ENCODE measurements at places on chromosomes 2 and 18. TPM values are rescaled to one million over a fixed set of nuclear protein-coding genes. Genes with fewer than 3 reads are reported as not detected.
A peak's percentile ranks its signal among the peaks of the same experiment; 100 is the strongest.

- no peak for DNase-seq
These were observed 286.4 kb upstream of the PARD3B start for GRCh38 chr2:204258890-204259289.

- DNase-seq = no peak
These were observed 3.4 kb downstream of the TMEM18 start for GRCh38 chr2:673615-674320.

RELCH gene
- total RNA-seq = 38.9 TPM

DNA sequence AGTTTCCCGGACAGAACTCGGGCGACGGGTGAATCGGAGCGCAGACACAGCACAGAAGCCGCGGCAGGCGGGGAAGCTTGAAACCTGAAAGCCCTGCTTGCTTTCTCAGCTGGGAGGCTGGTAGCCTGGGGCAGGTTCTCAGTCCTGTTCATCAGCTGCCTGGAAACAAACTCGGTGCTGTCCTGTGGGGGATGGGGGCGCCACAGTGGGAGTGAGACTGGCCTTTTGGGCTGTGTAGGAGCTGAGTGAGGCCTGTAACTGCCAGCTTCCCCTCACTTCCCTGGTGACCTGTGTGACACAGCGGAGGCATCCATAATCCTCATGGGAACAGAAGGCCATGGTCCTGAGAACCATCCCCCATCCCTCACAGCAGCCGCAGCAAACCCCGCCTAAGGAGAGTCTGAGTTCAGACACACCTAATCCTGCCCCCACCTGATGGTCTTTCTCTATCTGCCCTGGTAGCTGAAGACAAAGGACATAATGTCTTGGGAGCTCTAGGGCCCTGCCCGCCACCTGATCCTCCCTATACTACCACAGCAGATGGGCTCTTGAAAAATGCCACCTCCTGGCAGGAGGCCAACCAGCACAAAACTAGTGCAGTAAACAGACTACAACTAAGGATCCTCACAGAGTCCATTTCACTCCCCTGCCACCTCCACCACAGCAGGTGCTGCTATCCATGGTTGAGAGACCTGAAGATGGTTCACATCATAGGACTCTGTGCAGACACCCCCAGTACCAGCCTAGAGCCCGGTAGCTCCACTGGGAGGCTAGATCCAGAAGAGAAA lies 52.7 kb upstream of the LDLRAD4 start:
- no peak for DNase-seq

DNA sequence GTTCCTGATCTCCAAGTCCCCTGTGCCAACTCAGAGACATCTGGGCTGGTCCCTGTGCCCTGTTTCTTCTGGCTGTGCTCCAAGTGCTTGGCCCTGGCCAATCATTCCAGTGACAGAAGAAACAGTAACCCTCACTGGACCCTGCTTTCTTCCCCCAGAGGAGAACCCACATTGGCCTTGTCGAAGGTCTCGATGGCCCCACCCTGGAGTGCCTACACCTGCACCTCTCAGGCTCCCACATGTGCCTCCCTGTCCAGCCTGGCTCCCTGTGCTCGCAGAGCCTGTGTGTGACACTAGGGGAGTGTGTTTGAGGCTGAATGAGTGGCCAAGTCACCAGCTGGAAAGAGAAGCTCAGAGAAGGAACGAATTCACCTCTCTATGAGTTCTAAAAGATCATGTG lies 5.9 kb upstream of the MAL start:
- no peak for DNase-seq

CFC1 gene
- total RNA-seq = 0.44 TPM

ZAP70 gene
- 2.2 TPM for total RNA-seq

PROM2 gene
- total RNA-seq = 27.4 TPM

DNA sequence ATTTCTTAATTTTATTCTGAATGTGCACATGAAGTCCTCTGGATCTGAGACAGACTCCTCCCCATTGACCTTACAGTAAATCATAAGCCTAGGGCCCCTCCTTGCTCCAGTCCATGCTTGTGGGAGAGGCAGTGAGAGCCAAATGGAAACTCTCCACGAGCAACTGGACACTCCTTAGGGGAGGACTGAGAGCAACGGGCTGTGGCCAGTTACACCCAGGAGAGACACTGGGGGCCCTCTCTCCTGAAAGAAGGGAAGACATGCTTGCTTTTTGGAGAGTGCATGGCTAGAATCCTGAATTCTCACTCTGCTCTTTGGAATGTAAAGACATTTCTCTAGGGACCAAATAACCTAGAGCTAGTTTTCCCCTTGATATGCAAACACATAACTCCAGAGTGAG lies 49.0 kb upstream of the BIN1 start:
- DNase-seq = peak; percentile 31

DNA sequence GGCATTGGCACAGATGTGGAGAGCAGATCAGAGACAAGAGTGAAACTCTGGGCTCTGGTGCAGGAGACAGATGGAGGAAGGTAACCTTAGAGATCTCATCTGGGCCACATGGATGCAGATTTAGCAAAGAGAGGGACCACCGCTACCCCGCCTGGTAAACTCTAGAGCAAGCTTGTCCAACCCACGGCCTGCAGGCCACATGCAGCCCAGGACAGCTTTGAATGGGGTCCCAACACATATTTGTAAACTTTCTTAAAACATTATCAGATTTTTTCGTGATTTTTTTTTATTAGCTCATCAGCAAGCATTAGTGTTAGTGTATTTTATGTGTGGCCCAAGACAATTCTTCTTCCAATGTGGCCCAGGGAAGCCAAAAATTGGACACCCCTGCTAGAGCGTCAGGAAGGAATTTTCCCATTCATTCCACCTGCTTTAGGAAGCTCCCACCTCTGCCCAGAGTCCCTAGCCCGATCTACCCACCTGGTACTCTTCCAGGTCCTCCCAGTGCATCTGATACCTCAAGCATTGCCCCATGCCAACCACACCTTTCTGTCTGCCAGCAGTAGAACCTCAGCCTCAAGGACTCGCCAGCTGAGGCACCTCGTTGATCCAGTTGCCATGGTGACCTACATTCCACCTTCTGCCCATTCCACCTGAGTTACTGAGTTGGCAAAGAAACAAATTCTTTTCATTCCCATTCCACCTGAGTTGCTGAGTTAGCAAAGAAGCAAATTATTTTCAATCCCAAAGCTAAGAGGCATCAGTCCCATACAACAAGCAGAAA lies at the start of gene CIB4:
Gene CIB4 (minus strand): TSS at position 586 of the 784 bp plus-strand sequence. CDS start 52 bp downstream, at position 534.
- DNase-seq = no peak

GRCh38 chr2:45412754-45413379 lies 198.2 kb downstream of the SRBD1 start:
- no peak for DNase-seq

MC4R gene
- total RNA-seq = not detected

- no peak for DNase-seq
These were observed 31.6 kb downstream of the MARCO start for GRCh38 chr2:118973542-118973951.

GRCh38 chr2:204686406-204686805 lies 141.1 kb downstream of the PARD3B start:
- no peak for DNase-seq

ACYP2 gene
- total RNA-seq = 14.1 TPM

KIAA2012 gene
- total RNA-seq = not detected

GRCh38 chr2:25234738-25235137 lies 66.4 kb upstream of the POMC start:
- no peak for DNase-seq

GREB1L gene
- 0.20 TPM for total RNA-seq

- no peak for DNase-seq
These were observed 135.7 kb upstream of the CTDP1 start for GRCh38 chr18:79543861-79544385.

GDF7 gene
- 0.11 TPM for total RNA-seq

DNA sequence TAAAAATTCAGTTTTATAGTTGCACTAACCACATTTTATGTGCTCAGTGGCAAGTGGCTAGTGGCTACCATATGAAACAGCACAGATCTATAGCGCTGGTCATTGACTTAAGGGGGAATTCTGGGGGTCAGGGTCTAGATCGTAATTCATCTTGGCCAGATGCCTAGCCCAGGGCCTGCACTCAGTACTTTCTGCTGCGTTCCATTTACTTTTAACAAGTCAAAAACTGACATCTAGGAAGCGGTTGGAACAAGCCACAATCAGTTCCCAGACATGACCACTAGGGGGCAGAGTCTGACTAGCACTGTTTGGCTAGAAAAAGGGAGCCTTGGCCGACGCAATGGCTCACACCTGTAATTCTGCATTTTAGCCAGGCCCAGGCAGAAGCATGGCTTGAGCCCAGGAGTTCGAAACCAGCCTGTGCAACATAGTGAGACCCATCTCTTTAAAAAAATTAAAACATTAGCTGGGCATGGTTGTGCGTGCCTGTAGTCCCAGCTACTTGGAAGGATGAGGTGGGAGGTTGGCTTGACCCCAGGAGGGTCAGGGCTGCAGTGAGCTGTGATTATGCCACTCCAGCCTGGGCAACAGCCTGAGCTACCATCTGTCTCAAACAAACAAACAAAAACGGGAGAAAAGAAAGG lies 9.0 kb upstream of the TMBIM1 start:
- peak; percentile 94 for DNase-seq

NMUR1 gene
- 0.45 TPM for total RNA-seq

PREPL gene
- total RNA-seq = 29.6 TPM

GRCh38 chr2:62114564-62114963 lies 81.4 kb upstream of the B3GNT2 start:
- DNase-seq = no peak

ICOS gene
- total RNA-seq = 0.32 TPM

CNTNAP5 gene
- not detected for total RNA-seq

DNA sequence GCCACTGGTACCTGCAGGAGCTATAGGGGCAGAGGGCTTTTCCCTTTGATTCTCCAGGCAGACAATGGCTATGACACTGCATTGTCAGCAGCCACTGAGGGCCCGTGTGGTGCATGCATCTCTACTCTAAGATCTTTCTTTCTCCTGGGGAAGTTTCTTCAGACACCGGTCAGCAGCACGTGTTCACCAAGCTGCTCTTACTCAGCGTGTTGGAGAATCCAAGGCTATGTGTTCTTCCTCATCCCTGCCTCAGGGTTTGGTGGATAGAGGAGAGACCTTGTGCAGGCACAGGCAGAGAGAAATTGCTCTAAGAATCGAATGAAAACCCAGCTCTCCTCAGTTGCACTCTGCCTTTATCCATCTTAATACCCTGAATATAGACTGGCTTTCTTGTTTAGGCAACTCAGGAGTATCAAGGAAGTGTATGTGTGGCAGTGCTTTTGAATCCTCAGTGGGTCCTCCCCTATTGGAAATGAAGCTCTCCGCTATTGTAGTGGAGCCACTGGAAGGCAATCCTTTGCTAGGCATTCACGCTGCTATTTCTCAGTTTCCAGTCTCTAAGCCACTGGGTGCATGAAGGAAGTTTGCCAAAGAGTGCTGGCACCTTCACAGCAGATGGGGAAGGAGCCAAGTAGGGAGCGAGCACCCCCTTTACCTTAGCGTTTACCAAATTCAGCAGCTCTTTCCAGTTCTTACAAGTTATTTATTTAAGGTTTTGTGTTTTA lies 86.9 kb upstream of the EML6 start:
- no peak for DNase-seq

- no peak for DNase-seq
These were observed 63.0 kb upstream of the SMAD2 start for GRCh38 chr18:47993409-47993808.

DNA sequence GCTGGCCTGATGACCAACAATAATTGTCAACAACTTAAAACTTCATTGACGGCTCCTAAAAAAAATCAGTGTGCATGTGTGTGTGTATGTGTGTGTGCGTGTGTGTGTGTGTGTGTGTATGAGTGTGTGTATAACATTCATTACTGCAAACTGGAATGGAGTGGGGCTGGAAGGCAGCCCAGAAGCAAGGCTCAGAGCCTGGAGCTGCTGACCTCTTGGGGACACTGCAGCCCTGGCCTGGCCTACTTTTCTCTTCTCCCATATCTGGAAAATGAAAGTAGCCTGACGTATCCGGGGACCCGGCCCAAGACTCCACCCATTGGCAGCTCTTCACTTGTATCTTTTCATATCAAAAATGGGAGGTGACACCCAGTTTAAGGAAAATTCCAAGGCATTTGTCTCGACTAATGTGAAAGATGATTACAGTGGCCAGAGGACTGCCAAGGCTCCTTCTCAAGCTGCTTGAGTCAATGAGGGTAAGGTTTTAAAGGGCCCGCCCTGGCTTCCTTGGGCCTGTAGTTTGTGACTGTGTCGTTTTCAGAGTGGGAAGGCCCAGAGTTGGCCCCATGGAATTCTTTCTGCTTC lies 72.4 kb upstream of the IL1R1 start:
- DNase-seq = peak; percentile 70

DNA sequence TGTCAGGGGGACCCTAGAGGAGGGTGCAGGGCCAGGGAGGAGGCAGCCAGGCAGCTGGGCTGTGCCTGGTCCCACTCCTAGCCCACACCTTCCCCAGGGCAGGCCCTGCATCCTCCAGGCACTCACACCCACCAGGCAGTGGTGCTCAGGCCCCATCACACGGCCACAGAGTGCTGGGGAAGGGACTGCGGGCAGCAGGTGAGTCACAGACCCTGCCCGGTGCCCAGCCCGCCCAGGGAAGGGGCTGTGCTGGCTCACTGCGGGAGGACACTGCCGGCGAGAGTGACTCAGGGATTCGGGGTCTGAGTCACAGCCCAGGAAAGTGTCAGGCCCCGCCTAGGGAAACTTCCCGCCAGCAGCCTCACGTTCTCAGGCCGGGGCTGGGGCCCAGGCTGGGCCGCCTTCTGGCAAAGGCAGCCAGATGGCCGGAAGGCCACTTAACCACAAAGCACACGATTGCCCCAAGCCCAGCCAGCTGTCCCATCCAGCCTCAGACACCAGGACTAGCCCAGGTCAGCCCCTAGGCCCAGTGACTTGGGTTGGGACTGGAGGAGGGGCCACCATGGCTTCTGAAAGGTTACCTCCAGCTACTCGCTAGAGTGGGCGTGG lies 42.2 kb downstream of the BIN1 start:
- DNase-seq = peak; percentile 81

FBXO48 gene
- 1.5 TPM for total RNA-seq

DNA sequence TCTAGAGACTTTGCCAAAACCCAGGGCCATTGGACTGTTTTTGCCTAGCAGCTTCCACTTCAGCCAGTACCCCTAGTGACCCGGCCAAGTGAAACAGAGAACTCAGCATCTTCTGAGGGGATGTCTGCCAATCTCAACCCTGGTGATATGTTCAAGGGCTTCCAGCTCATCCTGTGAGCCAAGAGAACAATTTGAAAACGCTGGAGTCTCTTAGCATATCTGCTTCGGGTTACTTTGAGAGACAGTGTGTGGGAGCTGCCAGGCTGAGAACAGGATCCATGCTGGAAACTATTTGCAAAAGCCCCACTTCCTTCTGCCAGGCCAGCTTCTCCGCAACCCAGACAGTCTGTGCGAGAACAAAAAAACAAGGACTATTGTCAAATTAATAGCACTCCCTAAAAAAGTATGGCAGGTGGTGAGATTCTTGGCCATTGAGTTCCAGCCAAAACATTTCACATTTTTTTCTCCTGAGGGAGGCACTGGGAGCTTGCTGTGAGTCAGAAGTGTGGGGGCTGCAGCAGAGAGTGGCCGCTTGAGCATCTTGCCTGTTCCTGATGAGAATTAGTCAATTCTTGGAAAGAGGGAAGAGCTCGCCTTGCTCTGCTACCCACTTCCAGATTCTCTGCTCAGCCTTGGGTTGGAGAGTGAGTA lies 395.6 kb upstream of the TRIB2 start:
- no peak for DNase-seq

GRCh38 chr2:241425368-241425767 lies 69.3 kb downstream of the FARP2 start:
- DNase-seq = no peak

- DNase-seq = peak; percentile 35
These were observed 183.8 kb upstream of the STON1 start for GRCh38 chr2:48346124-48346536.

Measured in colonic mucosa (tissue), 4 donors.